Hypothalamus (tissue), 51 donors: ENCODE measurements at places on chromosomes 16 and 17.

- DNase-seq = no peak
These were observed 8.5 kb downstream of the FNDC8 start for GRCh38 chr17:35129973-35130351.

GRCh38 chr16:74740795-74741304 lies 33.8 kb downstream of the FA2H start:
- DNase-seq = peak; percentile 29

DNA sequence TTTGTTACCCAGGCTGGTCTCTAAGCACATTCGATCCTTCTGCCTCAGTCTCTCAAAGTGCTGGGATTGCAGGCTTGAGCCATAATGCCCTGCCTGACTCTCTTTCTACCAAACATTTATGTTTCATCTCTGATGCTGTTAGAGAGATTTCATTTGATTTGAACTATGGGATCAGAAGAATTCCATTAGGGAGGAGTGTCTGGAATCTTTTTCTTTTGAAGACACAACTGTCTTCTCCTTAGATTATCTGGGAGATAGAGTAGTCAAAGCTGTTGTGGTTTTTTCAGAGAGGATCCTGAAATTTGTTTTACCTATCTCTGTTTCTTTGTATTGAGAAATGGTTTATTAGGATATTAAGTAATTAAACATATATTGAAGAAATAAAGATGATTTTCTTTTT lies 29.4 kb downstream of the WIPF2 start:
- no peak for DNase-seq

- no peak for DNase-seq
These were observed 719.0 kb downstream of the KCNJ18 start for GRCh38 chr17:22411185-22411784.

DNA sequence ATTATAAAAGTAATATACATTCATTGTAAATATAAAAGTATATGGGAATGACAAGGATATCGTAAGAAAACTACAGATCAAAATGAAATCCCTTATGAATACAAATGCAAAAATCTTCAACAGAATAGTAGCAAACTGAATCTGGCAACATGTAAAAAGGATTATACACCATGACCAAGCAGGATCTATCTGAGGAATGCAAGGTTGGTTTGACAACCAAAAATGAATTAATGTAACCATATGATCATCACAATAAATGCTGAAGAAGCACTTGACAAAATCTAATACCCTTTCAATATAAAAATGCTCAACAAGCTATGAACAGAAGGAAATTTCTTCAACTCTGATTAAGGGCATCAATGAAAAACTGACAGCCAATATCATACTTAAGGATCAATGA lies 48.8 kb downstream of the NDEL1 start:
- no peak for DNase-seq

- no peak for DNase-seq
These were observed 94.2 kb upstream of the HSBP1 start for GRCh38 chr16:83713597-83713996.

GRCh38 chr17:14919631-14920213 lies 345.4 kb downstream of the PMP22 start:
- DNase-seq = no peak

- no peak for DNase-seq
These were observed 825.9 kb downstream of the KCNJ18 start for GRCh38 chr17:22518185-22518584.

DNA sequence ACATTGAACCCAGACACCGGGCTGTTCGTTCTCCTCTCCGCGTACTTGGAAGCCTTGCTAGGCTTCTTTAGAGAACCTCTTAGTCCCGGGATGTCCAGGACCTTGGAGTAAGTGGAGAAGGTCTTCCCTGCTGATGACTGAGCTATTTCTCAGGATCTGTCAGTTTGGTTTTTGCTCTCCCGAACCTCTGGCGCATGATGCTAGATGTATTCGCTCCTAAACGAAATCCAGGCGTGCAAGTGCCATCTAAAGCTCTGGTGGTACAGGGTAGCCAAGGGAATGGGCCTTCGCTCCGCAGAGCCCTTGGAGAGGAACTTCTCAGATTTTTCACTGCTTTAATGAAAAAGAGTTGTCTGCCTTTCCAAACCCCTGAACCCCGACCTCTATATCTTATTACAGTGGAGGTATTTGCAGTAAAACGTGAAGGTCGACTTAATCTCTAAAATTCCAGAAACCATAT lies 547 bp downstream of the VMP1 start:
- no peak for DNase-seq

- no peak for DNase-seq
These were observed 20.7 kb downstream of the NXN start for GRCh38 chr17:958712-959451.

DNA sequence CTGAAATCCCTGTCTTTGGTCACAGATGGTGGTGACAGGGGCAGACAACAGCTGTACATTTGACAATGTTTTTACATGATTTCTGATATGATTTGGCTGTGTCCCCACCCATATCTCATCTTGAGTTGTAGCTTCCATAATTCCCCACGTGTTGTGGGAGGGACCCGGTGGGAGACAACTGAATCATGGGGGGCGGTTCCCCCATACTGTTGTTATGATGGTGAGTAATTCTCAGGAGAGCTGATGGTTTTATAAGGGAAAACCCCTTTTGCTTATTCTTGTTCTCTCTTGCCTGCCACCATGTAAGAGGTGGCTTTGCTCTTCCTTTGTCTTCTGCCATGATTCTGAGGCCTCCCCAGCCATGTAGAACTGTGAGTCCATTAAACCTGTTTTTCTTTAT lies 353.9 kb downstream of the CPPED1 start:
- no peak for DNase-seq

GRCh38 chr17:37280841-37281240 lies 94.9 kb upstream of the C17orf78 start:
- no peak for DNase-seq

DNA sequence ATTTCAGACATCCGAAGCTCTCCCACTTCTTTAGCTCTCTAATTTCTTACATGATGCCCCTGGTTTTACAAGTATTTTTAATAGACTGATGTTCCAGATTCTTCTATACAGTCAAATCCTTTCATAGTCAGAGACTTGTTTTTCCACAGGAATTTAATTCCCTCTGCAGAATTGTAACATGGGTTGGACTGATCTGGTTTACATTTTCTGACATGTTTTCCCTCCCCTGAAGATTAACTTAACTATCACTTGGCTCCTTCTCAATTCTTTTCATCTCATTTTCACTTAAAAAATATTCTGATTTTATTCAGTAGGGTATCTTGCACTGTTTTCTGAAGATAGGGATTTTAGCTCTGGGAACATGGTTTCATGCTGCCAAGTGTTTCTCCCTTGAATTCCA lies 352.2 kb downstream of the MAF start:
- DNase-seq = no peak

GRCh38 chr17:21008992-21009671 lies 33.7 kb downstream of the USP22 start:
- no peak for DNase-seq

- no peak for DNase-seq
These were observed 11.1 kb downstream of the G6PC3 start for GRCh38 chr17:44081681-44082080.

GRCh38 chr17:68382582-68383085 lies 74.7 kb downstream of the WIPI1 start:
- no peak for DNase-seq

GRCh38 chr16:81405702-81406113 lies 38.9 kb upstream of the CMIP start:
- DNase-seq = no peak

DNA sequence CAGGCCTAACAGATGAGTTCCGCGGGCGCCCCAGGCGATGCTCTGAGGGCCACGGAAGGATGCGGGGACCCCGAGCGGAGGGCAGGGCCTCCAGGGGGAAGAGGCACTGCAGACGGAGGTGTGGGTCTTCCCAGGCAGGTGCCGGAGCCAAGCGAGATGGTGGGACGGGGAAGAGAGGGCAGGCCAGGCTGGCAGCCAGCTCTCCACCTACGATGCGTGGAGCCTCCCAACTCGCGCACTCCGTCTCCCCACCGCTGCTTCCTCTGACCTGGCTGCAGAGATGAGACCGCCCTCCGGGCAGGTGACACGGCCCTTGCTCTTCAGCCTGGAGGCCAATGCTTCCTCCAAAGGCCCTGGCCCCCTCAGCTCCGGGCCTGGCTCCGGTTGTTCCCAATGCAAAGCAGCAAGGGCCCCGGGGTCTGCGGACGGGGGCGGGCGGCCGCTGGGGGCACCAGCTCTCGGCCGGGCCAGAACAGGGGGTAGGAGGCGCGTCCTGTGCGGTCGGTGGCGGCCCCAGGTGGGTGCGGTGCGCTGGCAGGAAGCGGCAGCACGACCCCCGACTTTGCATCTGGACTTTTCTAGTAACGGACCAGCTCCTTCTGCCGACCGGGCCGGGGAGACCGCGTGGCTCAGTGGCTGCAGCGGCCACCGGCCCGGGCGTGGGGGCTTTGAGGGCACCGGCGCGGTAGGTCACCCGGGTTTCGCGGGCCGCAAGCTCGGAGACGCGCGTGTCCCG lies 1.5 kb upstream of the SOX8 start:
- no peak for DNase-seq

GRCh38 chr16:75555213-75555706 lies 792 bp downstream of the TMEM231 start:
- peak; percentile 76 for DNase-seq

DNA sequence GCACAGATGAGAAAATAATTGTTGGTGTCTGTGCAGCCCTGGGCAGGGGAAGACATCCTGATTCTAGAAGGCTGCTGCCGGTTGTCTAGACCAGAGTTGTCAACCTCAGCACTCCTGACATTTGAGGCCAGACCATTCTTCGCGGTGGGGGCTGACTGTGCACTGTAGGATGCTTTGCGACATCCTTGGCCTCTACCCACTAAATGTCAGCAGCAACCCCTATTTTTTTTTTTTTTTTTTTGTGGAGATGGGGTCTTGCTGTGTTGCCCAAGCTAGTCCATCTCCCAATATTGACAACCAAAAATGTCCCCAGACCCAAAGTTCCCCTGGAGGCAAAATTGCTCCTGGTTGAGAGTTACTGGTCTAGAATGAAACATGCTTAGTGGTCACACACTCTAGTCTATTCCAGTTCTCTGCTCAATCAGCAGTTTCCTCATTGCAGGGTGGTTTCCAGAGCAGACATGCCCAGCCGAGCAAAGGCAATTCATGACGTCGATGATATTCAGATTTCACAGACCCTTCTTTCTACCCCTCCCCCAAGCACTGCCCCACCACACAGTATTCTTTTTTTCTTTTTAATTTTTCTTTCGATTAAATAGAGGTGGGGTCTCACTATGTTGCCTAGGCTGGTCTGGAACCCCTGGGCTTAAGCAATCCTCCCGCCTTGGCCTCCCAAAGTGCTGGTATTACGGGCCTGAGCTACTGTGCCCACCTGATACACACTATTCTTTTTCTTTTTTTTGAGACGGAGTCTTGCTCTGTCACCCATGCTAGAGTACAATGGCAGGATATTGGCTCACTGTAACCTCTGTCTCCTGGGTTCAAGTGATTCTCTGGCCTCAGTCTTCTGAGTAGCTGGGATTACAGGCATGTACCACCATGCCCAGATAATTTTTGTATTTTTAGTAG lies 9.0 kb downstream of the C17orf99 start:
- DNase-seq = no peak

DNA sequence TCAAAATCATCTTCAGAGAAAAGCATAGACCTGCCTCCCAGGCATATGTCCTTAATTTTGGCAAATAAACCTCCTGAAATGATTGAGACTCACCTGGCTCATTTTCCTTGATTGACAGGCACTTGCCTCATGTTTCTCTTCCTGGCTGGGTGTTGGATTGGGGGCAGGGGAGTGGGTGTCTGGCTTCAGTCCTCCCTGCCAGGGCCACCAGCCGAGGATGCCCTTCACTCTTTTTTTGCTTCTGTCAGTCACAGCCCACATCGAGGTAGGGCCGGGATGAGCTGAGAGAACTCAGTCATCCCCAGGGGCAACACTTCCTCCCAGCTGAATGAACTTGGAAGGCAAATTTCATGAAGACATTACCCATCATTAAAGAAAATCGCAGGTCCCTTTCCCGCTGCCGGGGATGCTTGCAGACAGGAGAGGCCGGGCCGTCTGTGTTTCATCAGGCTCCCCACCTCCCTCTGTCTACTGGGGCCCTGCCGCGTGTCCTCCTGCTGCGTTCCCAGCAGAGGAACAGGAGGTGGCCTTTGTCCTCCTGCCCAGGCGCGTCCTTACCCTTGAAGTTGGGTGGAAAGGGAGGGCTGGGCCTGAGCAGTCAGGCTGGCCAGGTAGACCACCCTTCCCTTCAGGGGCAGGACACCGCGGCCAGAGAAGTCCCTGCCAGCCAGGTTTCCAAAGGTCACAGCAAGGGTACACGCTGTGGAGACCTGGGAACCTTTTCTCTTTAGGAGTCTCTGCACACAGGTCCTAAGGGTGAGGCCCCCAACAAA lies 11.2 kb upstream of the DNAH17 start:
- DNase-seq = no peak

GRCh38 chr17:59329176-59330052 lies 2.0 kb upstream of the YPEL2 start:
- peak; percentile 23 for DNase-seq

- DNase-seq = no peak
These were observed 19.2 kb downstream of the RNF213 start for GRCh38 chr17:80279895-80280294.

- DNase-seq = no peak
These were observed 4.0 kb upstream of the VAMP2 start for GRCh38 chr17:8166731-8167130.

DNA sequence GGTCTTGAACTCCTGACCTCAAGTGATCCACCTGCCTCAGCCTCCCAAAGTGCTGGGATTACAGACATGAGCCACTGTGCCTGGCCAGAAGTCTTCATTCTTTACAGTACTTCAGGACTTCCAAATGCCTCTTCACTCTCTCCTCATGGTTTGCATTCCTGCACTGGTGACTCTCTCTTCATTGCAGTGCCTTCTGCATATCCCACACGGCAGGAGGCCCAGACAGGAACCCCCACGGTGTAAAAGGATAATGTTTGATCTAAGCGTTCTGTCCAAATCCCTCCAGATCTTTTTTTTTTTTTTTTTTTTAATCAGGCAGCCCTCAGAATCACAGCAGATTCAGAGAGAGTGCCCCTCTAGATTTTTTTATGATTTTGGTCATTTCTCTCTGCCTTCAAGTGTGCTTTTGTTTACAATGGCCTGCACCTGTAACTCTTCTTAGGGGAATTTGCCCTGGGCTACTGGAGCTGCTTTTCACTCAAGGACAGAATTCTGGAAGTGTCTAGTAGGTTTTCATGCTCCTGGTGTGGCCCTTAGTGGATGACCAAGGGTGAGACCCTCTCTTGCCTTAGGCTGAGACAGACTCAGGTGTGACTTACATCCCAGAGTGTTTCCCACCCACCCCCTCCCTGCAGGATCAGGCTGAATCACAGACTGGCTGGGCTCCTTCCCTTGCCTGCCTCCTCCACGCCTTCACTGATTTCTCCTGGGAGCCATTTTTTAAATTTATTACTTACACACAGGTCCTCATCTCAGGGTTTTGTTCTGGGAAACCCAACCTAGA lies 19.8 kb upstream of the NF1 start:
- no peak for DNase-seq
